Left cardiac atrium (tissue), 4 donors: ENCODE measurements at places on chromosomes 1 and 21. TPM values are rescaled to one million over a fixed set of nuclear protein-coding genes. Genes with fewer than 3 reads are reported as not detected.

KRTAP21-2 gene
- total RNA-seq: not detected

SRSF11 gene
- 56.1 TPM for total RNA-seq

GCSAML gene
- total RNA-seq: not detected

HAO2 gene
- not detected for total RNA-seq

NUDT17 gene
- 3.7 TPM for total RNA-seq

RXFP4 gene
- not detected for total RNA-seq

POU2F1 gene
- total RNA-seq: 7.6 TPM

TFAP2E gene
- 0.47 TPM for total RNA-seq

TTC22 gene
- total RNA-seq: 0.31 TPM

ITLN1 gene
- total RNA-seq: 143 TPM

DNA sequence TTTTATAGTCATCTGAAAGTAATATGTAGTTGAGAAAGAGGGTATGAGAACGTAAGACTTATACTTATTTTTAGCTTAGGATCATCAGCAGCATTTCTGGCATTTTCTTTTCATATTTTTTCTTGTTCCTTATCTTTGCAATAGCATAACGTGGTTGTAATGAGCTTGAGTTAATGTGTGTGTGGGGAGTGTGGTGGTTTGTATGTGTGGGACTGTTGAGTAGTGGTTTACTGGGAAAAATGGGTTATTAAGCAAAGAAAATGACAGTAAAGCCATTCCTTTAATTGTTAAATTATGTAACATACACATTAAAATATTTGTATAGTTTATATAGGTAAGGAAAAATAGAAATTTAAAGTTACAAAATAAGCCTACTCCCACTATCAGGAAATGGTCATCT, 15.2 kb downstream of the PIP5K1A start:
- no peak for DNase-seq

DNA sequence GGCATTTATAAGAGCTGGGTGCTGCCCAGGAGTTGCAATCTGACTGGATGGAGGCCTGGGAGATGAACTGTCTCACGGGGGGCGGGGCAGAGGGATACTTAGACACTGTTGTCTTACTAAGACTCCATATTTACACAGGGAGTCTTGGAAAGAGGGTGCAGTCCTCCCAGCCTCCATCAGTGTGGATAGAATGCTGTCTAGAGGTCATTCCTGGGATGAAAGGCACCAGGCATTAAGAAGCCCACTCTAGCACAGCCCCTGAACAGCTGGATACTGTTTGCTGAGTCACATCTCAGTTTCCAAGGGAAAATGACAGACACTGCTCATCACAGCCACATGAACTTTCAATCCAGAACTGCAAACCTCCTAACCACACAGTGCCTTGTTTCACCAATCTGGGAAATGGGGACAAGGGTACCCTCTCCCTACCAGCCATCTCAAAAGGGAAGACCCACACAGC, 43.3 kb downstream of the SSBP3 start:
- no peak for DNase-seq

DNA sequence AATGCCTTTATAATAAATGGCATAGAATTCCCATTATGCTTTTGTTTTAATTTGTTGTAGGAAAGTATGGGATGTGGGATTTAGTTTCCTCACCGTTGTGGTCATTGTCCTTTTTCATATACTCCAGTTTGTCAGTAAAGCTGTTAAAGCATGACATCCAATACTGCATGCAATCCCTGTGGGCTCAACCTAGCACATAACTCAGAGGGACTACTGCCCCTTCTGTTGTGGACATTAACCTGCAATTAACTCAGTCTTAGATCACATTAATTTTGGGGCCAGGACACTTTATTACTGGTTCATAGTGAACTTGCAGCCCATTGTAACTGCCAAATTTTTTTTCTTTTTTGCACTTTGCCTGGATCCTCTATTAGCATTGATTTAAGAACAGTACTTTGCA, 112.5 kb downstream of the DNM3 start:
- DNase-seq: no peak

GRCh38 chr1:101069158-101069557, 43.6 kb upstream of the DPH5 start:
- no peak for DNase-seq

DNA sequence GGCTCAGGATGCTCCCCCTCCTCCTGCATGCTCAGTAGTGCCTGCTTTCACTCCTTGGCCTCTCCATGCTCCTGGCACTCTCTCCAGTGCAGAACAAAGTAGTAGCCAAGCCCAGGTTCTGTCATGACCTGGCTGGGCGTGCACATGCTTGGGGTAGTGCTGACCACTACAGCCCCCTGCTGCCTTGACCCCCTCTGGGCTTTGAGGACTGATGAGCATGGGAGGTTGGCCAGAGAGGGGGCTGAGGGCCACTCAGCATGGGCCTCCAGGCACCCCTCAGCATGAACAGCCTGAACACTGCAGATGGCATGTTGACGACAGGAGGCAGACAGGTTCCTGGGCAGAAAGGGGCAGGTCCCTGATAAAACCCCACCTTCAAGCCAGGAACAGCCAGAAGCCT, 935.7 kb upstream of the PRMT6 start:
- DNase-seq: no peak

GRCh38 chr1:27724961-27725373, 794 bp upstream of the FAM76A start:
- DNase-seq: peak; percentile 35

GRCh38 chr1:94416901-94417727, 1.1 kb upstream of the ABCD3 start:
- peak; percentile 34 for DNase-seq

DNA sequence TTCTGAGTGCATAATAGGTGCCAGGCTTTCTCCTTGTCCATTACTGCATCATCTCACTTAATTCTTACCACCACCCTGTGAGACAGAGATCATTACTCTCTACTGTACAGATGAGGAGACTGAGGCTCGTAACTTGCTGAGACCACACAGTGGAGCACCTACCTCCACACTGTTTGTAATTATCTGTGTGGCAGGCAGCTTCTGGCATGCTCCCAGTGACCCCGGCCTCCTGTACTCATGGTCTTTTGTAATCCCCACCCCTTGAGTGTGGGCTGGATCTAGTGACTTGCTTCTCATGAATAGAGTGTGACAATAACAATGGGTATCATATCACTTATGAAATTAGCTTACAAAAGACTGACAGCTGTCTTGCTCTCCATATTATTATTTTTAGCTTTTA, 407.3 kb downstream of the MATN1 start:
- DNase-seq: no peak

- DNase-seq: no peak
Measured at GRCh38 chr1:108615544-108615943, 45.3 kb downstream of the HENMT1 start.

DNA sequence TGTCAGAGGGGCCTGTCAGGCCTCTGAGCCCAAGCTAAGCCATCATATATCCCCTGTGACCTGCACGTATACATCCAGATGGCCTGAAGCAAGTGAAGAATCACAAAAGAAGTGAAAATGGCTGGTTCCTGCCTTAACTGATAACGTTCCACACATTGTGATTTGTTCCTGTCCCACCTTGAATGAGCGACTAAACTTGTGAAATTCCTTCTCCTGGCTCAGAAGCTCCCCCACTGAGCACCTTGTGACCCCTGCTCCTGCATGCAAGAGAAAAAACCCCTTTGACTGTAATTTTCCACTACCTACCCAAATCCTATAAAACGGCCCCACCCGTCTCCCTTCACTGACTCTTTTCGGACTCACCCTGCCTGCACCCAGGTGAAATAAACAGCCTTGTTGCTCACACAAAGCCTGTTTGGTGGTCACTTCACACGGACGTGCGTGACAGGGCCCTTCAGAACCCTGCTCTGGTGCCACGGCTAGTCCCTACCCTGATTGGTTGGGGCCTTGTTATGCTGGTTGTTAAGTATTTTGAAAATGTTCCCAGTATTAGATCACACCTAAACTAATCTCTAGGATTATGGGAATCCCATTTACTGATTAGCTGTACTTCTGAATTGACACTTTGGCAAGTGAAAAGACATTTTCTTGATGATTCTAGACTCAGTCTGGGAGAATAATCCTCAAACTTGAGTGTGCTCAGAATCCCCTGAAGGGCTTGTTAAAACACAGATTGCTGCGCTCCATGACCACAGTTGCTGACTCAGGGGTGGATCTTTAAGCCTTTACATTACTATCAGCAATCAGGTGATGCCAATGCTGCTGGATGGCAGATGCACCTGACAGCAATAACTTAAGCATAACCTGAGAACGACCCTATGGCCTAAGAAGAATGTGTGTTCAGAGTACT, 28.8 kb upstream of the SPATA6 start:
- no peak for DNase-seq

DNA sequence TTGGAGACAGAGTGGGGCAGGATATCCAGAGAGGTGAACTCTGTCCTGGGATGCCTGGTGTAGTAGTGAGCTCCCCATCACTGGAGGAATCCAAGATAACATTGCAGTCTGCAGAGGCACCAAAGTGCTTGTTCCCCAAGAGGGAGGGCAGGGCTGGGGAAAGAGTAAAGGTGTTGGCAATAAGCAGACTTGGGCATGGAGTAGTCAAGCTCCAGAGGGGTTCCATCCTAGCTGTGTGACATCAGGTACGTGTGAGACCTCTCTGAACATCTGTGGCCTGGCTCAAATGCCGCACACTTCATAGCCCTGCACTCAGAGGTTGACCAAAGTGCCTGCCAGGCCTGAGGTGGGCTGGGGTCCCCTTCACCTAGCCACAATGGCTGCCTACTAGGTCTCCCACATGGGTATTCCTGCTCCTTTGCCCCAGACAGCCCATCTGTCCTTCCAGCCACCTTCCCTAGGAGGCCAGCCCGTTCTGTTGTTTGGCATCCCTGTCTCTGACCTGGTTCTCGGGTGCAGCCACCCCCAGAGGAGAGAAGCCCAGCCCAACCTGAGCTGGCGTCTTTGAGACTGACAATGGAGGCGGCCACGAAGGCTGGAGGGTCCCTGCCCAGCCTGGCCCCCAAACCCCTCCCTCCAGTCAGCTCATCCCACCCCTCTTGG, 2.8 kb upstream of the ARF1 start:
- DNase-seq: peak; percentile 19

DNA sequence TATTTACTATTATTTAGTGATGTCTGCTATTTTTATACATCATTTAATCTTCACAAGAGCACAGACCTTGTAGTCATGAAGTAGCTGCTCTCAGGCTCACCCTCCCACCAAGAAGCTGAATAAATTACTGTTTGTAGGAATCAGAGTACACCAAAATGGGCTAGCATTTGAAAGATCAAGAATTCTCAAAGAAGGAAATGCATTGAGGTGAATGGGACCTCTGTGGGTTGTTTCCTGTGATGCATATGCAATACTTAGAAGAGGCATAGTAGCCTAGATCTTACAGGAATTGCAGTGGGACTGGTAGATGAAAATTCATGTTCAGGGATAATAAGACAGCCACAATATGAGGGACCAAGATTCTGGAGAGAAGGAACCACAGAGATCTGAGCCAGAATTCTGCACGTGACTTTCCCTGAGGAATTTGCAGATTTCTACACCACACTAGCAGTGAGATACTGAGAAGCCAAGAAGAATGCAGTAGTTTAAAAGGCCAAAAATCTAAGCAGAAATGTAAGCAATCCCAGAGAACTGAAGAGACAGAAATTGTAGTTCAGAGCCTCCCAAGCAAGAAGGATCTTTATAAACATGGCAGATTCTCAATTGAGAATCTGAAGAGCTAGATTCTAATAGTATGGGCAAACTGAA, 307.0 kb downstream of the ST6GALNAC3 start:
- no peak for DNase-seq

DNA sequence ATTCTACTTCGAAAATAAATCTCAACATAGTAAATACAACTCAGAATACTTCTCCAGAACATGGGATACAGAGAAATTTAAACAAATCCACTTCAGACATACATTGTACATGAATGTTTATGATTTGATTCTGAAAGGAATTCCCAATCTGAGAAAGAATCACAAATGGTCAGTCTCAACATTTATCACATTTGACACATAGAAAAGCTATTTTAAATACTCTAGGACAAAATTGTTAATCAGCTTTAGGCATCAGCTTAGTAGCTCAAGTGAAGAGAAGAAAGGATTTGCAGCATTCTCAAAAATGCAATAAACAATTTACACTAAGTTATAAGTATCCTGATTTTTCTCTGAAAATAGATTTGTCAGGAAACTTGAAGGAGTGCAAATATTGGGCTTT, 184.8 kb downstream of the PTPRC start:
- DNase-seq: no peak

- no peak for DNase-seq
Measured at GRCh38 chr1:237863234-237863633, 27.5 kb downstream of the ZP4 start.

GRCh38 chr21:35386491-35387079, 337.5 kb upstream of the RUNX1 start:
- DNase-seq: no peak

DNA sequence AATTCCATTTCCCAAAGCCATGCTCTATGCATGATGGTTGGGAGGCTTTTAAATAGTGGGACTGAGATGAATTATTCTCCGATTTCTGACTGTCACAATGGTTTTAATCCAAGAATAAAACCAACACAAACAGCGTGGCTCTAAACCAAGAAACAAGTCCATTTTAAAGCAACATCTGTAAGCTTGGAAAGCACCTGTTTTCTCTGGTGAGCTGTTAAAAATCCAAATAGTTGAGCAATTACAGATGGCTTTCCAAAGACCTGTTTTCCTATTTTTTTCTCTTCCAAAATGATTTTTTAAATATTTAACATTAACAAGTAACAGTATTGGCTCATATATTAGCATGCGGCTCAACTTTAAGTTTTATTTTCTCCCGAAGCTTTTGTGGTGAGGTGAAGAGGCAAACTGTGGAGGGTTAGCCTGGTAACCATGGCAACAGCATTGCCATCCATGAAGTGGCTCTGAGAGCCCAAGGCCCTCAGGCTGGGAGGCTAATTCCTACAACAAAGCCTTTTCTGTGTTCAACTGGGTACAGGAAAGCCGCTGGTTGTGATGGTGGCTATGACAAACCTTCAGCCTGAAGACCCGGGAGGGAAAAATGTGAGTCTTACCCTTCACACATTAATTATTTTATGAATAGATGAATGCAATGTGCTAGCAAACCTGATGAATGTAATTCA, 56.7 kb upstream of the B3GALT5 start:
- no peak for DNase-seq

- no peak for DNase-seq
Measured at GRCh38 chr1:228005511-228006033, 1.2 kb upstream of the WNT3A start.

DNA sequence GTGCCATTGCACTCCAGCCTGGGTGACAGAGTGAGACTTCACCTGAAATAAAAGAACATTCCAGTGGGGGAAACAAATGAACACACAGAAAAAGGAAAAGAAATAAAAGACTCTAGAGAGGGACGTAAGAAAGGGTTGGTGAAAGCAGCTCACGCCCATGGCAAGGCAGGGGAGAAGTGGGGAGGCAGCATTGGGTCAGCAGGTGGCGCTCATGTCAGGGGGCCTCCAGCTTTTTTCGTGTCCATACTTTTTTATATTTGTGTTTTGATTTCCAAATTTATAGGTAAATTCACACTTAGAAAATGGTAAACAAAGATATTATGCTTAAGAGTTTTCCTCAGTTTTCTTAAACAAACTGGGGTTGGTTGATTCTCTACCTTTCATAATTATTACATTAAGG, 45.5 kb downstream of the VPS13D start:
- no peak for DNase-seq
